Progenitor cell of endocrine pancreas (in vitro differentiated cells): ENCODE measurements at places on chromosomes 6 and 20.

DNA sequence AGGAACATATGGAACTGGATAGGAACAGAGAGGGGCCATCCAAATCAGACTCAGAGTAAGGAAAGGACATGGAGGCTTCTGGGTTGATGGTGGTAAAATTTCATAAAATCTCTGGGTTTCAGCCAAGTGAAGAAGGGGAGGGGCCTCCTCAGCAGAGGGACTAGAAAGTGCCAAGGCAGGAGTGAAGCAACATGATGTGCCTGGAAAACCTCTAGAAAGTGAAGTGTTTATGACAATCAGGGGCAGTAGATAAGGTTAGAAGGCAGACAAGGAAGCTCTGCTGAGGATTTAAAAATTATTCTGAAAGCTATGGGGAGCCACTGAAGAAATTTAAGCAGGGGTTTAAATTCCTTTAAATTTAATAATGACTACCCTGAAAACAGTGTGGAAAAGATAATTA, 126.0 kb upstream of the TENT5A start:
- DNase-seq: no peak

GRCh38 chr20:31712564-31713311, 9.9 kb downstream of the BCL2L1 start:
- DNase-seq: peak; percentile 41

- DNase-seq: no peak
Measured at GRCh38 chr20:13786143-13786828, 1.5 kb downstream of the NDUFAF5 start.

DNA sequence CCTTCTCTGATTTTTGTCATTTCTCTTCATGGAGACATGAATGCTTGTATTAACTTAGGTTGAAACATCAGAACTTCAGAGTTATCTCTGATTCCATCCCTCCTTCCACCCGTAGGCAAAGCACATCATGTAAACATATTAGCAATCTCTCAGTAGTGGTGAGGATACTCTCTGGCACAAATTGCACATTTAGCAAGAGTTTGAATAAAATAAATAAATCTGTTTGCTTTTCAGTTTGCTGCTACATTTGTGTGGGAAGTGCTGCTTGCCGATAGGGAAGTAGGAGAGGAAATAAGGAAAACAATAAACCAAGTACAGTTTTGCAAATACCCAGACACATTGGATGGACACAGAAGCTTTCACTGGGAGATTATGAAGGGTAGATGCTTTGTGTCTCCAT, 359.0 kb downstream of the BCKDHB start:
- DNase-seq: no peak
